ENCODE measurements at places on chromosomes 2 and 18.

GRCh38 chr2:15460112-15460620 lies 101.0 kb downstream of the NBAS start:
- DNase-seq, result no peak

DNA sequence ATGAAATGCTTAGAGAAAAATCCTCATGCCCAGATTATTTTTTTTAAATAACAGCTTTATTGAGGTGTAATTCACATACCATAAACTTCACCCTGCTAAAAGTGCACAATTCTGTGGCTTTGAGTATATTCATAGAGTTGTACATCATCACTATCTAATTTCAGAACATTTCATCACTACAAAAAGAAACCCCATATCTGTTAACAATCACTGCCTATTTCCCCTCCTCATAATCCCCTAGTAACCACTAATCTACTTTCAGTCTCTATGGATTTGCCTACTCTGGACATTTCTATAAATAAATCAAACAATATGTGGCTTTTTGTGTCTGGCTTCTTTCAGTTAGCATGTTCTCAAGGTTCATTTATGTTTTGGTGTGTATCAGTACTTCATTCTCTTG lies 51.4 kb downstream of the OSBPL1A start:
- DNase-seq, result no peak

- no peak for DNase-seq
Observed at GRCh38 chr2:215171151-215171550, 32.7 kb upstream of the ABCA12 start.

DNA sequence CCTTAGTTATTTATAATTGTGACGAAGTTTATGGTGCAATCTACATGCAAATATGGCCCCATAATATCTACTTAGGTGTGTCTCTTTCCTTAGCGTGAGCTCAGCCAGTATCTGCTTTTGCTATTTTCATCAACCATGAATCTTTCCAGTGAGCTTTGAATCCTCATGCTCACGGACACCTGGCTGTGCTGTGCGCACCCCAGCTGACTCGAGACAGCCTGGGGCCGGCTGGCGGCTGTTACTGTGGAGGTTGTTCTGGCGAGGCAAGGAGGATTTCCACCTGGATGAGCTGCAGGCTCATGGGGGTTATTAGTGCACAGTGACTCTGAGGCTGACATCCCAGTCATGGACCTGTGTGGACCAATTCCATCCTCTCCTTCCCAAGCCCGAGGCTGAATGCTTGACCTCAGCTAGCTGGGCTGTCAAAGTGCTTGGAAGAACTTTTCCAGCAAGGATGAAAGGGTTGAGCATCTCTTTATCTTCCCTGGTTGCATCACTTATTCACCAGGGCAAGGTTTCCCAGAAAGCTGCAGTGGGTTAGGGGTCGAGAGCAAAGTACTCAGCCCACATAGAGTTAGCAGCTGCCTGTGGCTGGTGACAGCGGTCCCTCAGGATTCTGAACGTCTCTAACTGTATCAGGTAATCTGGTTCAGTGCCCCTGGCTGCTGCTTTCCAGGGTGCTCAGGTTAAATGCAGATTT lies 141.7 kb downstream of the ARL4C start:
- no peak for DNase-seq

DNA sequence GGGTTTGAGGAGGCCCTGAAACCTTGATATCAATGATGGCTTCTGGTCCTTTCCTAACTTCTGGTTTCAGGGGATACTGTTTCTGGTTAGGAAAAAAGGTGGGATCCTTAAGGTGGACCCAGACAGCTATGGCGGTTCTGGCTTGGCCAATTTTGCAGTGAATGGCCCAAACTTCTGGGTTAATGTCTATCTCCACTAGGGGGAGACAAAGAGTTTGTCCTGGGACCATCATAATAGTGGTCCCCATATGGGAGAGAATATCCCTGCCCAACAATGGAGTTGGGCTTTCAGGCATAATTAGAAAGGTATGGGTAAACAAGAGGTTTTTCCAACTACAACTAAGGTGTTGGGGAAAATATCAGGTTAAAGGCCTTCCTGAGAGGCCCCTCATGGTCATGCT lies 273.5 kb downstream of the CALCRL start:
- DNase-seq, result no peak

DNA sequence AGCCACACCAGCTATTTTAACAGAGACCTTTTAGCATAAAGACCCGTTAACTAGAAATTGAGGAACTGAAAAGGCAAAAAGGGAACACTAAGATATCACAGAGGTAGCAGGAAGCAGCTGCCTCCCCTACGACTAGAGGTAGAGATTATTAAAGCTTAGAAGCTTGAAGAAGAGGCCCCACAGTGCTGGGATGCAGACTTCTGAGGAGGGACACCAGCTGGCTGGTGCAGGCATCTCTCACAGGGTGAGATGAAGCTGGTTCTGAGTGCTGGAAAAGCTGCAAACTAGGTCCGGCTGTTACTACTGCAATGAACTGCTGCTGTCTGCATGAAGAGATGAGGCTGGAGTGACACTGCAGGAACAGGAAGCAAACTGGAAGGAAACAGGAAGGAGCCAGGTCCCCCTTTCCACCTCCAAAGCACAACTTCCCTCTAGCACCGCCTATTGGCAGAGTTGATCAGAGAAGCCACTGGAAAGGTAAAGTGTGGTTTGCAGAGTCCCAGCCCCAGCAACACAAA lies 61.2 kb upstream of the MRPS9 start:
- DNase-seq, result peak; percentile 46

- DNase-seq, result no peak
Observed at GRCh38 chr18:56869189-56869777, 218.1 kb downstream of the WDR7 start.

- DNase-seq, result no peak
Observed at GRCh38 chr2:217162533-217162932, 302.7 kb upstream of the TNP1 start.

GRCh38 chr2:127818241-127818640 lies 7.3 kb upstream of the WDR33 start:
- DNase-seq, result no peak

- DNase-seq, result no peak
Observed at GRCh38 chr2:111057721-111058120, 63.0 kb upstream of the BCL2L11 start.

- no peak for DNase-seq
Observed at GRCh38 chr2:71826299-71826698, 321.4 kb downstream of the CYP26B1 start.

- DNase-seq, result no peak
Observed at GRCh38 chr2:166234112-166234846, 106.5 kb upstream of the SCN1A start.

GRCh38 chr2:40700231-40700954 lies 248.5 kb upstream of the SLC8A1 start:
- no peak for DNase-seq

GRCh38 chr2:27715318-27716210 lies 51.9 kb downstream of the SLC4A1AP start:
- no peak for DNase-seq

- DNase-seq, result no peak
Observed at GRCh38 chr2:89767572-89768435, 1076.3 kb downstream of the RPIA start.

GRCh38 chr2:181305301-181306123 lies 151.7 kb upstream of the ITGA4 start:
- no peak for DNase-seq

DNA sequence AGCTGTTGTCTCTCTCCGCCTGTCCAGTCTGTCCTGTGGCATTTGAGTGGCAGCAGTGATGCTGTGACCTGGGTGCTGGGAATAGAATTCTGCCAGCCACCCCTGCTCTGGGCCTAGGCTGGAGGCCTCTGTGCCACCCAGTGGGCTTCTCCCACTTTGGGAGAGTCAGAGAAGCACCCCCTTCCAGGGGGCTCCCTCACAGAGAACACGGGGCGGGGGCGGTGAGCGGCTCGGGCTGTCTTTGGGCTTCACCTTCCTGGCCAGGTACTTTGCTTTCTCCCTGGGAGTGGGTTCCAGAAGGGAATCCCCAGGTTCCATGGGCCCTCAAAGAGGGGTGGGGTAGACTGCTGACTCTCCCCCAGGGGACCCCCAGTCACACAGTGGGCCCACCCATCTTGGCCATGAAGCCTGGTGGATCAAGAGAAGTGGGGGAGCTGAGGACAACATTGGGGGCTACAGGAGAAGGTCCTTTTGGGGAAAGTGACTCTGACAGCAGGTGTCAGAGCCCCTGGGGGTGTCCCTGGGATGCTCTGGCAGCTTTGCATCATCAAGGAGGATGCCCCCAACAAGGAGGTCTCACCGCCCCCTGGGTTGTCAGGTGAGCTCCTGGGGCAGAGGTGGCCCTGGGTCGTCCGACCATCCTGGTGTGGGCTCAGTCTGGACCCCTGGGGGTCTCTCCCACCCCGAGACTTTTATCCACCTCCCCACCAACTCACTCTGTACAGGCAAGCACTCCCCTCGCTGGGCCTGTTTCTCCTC lies 18.8 kb upstream of the BOK start:
- no peak for DNase-seq

- no peak for DNase-seq
Observed at GRCh38 chr18:52903857-52904256, 563.9 kb downstream of the DCC start.

GRCh38 chr2:219441451-219442255 lies 7.0 kb downstream of the SPEG start:
- DNase-seq, result no peak

DNA sequence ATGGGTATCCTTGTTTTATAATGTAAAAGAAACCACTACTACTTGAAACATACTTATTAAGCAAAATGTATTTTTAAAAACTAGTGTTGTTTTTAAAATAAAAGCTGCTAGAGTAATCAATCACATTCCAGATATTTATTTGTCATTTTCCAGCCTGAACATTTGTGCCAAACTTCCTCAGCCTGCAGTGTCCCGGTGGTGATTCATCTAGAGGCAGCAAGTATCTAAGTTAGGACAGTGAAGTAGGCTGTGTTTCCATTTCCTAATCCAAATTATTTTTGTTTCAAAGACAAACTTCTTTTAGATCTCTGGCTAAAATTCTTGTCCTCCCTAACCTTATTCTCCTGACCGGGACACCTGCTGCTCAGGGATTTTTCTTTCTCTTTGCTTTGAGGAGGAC lies 12.8 kb upstream of the GCG start:
- DNase-seq, result no peak

GRCh38 chr18:79875531-79875919 lies 75.9 kb downstream of the SLC66A2 start:
- no peak for DNase-seq

DNA sequence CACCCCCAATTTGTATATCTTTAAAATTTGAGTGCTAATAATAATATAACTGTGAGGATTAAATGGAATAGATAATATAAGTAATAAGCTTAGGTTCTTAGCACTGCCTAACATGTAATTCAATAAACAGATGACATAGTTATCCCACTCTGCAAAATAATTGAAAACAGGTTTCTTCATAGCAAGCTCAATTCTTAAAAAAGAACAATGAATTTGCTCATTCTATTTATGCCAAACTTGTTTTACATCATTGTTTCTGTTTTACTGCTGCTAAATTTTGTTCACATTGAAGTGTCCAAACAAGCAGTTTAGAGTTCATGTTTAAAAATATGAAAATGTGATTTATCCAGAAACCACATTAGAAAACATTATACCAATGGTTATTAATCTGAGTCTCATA lies 217.0 kb downstream of the MBD5 start:
- DNase-seq, result no peak

DNA sequence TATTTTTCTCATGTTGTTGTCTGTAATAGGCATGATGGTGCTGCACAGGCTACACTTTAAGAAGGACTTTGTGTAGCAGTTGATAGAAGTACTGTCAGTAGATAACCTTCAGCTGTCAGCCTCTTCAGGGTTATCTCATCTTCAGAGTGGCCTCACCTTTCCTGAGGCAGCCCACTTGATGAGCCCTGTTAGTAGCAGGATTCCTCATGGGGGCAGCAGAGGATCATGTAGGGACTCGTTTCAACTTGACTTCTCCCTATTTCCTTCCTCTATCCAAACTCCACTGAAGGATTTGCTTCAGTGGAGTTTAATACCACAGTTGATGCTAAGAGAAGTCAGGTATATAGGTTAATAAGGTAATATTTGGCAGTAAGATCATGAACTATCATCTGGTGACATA lies 530.3 kb upstream of the FSIP2 start:
- no peak for DNase-seq

GRCh38 chr2:54402350-54402749 lies 53.8 kb upstream of the SPTBN1 start:
- DNase-seq, result no peak

DNA sequence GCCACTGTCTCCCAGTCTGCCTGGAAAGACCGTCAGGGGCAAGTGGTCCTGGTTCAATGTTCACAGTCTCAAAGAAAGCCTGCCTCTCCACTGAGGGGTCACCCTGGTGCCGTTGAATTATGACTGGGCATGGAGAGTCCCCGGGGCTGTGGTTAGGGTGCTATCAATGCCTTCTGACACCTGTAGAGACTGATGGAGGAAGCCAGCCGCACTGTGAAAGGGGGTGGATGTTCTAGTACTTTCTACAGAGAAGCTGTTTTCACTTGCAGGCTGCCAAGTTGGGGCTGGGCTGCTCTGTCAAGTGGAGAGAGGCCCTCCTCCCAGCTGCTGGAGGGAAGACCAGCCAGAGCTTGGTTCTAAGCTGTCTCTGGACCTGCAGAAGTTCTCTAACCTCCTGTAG lies 80.5 kb downstream of the BCL2L11 start:
- no peak for DNase-seq

DNA sequence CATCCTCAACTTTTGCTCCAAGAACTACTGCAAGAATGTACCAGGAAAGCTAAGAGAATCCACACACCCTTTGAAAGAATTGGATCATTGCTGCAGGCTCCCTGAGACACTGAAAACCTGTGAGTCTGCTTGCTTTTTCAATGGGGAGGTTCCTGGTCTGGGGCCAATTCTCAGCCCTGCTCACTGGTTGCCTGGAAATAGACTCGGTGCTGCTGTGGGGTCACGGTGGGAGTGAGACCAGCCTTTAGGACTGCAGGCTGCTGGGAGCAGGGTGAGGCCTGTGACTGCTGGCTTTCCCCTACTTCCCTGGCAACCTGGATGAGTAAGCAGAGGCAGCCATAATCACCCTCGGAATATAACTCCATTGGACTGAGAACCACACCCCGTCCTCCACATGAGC lies 569.3 kb downstream of the DPP10 start:
- no peak for DNase-seq

GRCh38 chr2:231920366-231920765 lies 5.8 kb downstream of the NPPC start:
- DNase-seq, result no peak

GRCh38 chr18:5420906-5421305 lies 122.9 kb downstream of the EPB41L3 start:
- no peak for DNase-seq

DNA sequence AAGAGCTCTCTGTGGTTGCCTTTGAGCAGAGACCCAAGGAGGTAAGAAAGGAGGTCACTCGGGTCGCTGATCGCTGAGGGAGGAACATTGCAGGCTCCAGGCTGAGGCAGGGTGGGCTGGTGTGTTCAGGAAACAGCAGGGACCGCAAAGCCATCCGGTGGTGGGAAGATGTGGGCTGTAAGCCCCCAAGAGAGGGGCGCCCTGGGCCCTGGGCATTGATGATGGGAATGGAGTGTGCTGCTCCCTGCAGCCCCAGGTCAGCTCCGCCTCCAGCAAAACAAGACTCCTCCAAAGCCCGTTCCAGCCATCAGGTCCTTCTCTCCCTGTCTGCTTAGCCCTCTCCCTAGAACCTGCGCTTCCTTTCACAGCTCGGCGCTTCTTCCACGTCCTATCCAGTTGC lies 229.7 kb downstream of the KLHL29 start:
- no peak for DNase-seq

Data from GM18507 (cell line).